ENCODE measurements at places on chromosomes 5 and 9.

GRCh38 chr9:14478175-14479162, 164.5 kb upstream of the NFIB start:
- no peak for DNase-seq

DNA sequence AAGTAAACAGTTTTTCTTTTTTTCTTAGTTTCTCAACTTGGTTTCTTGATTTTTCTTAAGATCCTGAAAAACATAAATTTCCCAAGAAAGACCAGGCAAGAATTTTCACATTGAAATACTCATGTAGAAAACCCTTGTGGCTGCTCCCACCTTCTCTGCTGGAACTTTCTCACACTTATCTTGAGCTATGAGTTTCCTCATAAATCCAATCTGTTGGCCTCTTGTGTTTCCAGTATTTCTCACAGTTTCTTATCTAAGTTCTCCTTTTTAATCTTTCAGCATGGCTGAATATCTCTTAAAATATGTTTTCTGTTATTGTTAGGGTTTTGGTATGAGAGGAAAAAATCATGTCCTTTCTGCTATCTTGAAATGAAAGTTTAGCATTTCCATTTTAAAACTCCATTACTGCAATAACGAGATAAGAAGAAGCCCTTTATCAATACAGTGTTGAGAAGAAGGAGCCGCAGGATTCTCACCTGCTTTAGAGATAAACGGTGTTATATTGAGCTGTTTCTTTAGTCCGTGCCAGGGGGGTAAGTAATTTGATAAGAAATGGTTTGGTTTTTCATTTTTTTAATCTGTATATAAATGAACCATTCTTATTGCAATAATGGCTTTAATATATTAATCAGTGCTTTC, 89.3 kb downstream of the ALDH1A1 start:
- DNase-seq, result no peak

DNA sequence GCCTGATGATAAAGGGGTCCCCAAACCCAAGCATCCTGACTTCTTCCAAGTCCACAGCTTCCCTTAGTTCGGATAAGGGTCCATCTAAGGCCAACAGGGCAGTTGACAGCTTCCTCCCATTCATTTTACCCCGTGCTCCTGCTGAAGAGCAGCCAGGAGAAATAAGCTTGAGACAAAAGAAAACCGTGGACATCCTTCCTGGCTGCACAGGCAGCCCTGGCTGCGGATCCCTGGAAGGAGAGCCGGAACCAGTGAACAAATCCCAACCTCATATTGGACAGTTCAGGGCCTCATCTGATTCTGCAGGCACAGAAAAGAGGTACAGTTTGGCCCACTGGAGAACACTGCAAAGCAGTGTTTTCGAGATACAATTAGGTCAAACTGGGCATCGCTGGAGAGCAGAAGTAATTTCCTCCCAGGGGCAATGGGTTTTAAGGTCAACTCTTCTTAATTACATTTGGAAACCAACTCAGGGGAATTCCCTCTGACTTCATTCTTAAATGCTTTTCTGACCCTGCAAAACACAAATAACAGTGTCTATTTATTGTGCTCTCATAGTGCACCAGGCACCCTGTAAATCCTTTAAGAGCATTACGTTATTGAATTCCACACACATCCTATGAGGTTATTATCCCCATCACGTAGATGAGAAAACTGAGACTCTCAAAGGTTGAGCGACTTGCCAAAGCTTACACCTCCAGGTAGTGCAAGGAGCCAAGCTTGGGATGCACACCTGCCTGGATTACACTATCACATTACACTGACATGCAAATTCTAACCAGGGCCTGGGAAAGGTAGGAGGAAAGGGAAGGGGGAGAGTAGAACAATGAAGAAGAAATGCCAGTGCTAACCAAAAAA, 21.2 kb downstream of the ADAM19 start:
- DNase-seq, result no peak

DNA sequence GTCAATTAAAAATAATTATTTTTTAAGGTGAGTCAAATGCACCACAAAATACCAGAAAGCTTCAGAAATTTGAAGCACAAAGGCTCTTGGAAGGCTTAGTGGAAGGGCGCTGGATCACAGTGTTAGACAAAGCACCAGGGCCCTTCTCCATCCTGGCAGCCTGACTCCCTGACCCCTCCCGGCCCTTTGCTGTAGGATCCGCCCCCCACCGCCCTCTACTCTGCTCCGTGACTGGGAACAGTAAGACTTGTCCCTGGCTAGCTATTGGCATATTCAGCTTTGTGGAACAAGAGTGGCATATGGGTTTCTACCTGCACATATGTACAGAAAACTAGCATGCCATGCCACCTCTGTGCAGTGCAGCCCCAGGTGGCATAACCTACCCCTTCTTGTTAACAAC, 222.1 kb downstream of the SYK start:
- DNase-seq, result no peak

- no peak for DNase-seq
Observed at GRCh38 chr5:68459093-68459809, 243.7 kb downstream of the PIK3R1 start.

- no peak for DNase-seq
Observed at GRCh38 chr5:32390819-32391591, 53.5 kb downstream of the ZFR start.

DNA sequence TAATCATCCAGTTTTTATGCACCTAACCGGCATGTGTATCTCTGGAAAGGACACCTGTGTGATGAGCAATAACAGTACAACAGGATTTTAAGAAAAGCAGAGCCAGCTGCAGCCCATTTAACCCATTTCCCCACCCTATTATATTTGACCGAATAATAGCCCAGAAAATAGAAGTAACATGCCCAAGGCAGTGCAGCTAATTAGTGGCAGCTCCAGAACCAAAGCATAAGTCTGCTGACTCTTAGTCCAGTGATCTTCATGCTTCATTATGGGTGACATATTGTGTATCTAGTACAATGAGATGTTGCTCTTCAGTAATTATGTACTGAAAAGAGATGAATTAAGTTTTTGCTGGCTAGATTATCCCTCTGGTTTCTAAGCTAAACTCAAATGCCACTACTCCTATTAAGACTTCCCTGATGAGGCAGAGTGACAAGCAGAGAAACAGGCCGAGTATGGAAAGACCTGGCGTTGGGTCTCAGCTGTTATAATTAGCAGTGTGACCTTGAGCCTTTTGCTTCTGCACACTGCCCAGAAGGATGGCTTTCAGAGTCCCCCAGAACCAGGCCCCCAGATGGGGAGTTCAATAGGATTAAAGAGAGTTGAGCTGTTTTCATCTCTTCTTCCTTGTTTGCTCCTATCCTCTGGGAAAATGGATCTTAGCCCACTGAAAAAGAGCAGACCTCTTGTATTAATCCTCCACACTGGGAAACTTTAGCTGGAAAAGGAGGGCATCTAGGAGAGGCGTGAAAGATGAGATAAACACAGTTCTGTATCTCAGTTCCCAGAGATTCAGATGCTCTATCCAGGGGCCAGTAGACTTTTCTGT, 10.8 kb upstream of the C1QTNF3 start:
- DNase-seq, result no peak

DNA sequence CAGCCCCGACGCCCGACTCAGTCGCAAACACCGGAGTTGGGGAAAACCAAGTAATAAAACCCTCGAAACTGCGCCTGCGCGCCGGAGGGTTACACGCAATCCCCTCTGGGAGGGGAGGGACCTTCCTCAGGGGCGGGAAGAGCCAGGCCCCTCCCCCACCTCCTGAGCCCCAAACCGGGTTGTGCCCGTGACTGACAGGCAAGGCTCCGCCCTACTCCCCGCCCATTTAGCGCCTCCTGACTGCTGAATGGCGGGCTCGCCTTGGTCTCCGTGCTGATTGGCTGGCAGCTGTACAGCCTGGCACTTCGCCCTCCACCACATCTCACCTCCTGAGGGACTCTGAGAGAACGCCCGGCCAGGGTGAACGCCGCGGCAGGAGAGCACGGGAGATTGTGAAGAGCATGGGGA, at the start of gene PRDM9:
Gene PRDM9 (plus strand): TSS at position 332 of the 408 bp plus-strand sequence. CDS start 1,425 bp downstream, outside the sequence.
- DNase-seq, result no peak

DNA sequence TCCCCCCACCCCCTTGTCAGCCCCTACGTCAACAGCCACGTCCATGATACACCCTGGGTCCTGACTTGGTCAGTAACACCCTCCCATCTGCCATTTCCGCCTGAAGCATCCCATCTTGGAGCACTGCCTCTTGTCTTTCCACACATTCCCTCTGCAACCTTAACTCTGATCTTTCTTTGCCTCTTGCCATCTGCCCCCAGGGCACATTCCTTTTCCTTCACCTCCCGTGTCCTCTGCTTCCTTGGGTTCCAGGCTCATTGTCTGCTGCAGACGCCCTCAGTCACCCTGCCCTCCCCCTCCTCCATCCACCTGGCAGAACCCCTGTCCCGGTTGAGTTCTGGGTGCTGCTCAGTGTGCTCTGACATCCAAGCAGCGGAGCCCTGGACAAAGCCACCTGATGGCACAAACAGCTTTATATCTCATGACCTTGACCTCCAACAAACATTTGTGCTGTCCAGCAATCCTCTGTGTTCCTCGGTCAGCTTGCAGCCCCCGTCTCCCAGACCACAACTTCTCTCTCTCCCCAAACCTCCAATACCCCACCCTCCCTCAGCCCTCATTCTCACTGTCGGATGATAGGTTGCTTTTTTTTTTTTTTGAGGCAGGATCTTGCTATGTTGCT, 97.7 kb upstream of the IER5L start:
- DNase-seq, result no peak

DNA sequence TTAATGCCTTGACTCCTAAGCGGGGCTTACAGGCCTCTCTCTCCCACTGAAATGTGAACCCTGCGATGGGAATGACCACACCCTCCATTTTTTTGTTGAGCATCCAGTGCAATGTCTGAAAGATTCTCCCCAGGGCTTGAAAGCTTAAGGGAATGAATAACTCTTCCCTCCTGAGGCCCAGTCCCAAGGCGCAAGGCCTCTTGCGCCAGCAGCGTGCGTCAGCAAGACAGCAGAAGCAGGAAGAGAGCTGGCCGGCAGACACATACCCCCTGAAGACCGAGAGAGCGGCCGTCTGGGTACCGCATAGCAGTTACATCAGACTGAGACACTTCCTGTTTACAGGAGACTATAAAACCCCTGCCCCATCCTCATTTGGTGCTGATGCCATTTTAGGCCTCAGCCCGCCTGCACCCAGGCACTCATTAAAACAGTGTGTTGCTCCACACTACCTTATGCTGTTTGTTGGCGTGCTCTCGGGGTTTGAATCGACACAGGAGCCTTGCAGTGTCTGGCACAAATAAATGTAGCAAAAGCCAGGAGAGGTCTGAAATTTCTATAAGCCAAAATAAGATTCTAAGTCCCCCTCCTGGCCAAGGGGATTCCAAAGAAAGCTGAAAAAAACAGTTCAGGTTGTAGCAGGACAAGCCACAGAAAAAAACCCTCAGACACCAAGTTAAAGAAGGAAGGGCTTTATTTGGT, 62.3 kb downstream of the GDNF start:
- DNase-seq, result no peak

DNA sequence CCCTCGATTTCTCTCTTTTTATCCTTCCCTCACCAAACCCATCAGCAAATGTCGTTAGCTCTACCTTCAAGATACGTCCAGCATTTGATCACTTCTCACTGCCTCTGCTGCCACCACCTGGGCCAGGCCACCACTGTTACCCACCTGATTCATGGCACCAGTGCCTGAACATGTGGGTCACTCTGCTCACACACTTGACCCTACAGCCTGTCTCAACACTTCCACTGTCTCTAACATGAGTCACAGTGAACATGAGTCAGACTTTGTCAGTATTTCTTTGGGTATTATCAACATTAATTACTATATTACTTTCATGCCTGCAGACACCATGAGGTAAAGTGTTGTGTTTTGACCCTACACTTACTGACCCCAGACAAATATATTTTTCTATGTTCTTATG, 19.6 kb downstream of the SLC24A2 start:
- no peak for DNase-seq

DNA sequence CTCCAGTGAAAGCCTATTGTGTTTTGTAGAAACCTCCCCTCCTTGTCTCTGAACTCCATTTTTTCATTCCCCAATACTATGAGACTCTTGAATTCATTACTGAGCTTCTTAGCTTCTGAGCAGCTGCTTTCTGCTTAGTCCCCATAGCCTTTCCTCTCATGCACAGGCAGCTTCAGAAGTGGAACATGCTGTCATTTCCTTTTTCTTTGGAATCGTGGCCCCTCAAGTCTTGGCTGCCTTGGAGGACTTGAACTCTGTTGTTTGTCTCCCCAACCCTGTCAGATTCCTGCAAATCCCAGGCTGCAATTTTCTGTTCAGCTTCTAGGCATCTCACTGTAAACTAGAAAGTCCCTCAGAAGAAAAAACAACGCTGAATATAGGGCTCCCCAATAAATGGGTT, 268.5 kb downstream of the ARRDC3 start:
- no peak for DNase-seq

DNA sequence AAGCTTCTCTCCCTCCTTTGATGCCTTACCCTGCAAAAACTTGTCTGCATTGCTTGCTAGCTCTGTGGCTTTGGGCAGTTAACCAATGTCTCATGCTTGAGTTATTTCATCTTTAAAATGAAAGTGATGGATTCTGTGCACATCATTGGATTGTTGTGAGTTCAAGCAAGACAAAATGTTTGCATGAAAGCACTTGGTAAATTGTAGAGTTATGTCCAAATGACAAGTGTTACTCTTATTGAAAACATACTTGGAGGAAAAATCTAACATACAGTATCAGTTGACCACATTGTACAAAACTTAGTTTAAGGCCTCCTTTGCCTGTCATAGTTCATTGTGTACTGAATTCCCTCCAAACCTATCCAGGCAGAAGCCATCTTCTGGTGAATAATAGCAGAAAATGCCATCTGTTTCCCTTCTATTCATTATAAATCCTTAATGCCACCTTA, 30.0 kb downstream of the TGFBR1 start:
- DNase-seq, result no peak

GRCh38 chr9:18208166-18209059, 265.5 kb upstream of the ADAMTSL1 start:
- no peak for DNase-seq

- DNase-seq, result no peak
Observed at GRCh38 chr9:9754186-9754585, 858.6 kb downstream of the PTPRD start.

GRCh38 chr9:5626727-5627634, 1.9 kb upstream of the RIC1 start:
- DNase-seq, result no peak

- DNase-seq, result no peak
Observed at GRCh38 chr9:71729816-71730526, 38.3 kb downstream of the CEMIP2 start.

DNA sequence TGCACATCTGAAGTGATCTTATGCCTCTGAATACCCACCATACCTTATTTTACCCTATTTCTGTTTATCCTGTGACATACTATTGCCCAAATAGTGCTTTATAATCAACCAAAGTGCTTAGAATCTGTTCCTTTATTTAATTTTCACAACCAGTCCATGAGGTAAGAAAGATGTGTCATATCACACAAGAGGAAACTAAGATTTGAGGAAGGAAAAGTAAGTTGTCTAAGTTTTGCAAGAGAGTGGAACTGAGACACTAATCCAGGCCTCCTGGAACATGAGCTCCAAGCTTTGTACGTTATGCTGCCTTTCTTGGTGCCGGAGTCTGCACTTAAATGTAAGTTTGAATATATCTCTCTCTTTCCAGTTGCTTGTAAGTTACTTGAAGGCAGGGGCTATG, 17.2 kb downstream of the KDM3B start:
- DNase-seq, result no peak

- no peak for DNase-seq
Observed at GRCh38 chr9:97572196-97572891, 60.8 kb downstream of the TSTD2 start.

- DNase-seq, result no peak
Observed at GRCh38 chr5:132205385-132206125, 22.1 kb downstream of the P4HA2 start.

GRCh38 chr5:30959238-30959637, 234.2 kb upstream of the CDH6 start:
- DNase-seq, result no peak

- DNase-seq, result no peak
Observed at GRCh38 chr9:11158676-11159075, 545.9 kb upstream of the PTPRD start.

Measured in cortex of kidney (tissue), 1 donor.